Tongue (tissue), 3 donors: ENCODE measurements at places on chromosomes 5 and 9. TPM values are rescaled to one million over a fixed set of nuclear protein-coding genes. Genes with fewer than 3 reads are reported as not detected.

DNA sequence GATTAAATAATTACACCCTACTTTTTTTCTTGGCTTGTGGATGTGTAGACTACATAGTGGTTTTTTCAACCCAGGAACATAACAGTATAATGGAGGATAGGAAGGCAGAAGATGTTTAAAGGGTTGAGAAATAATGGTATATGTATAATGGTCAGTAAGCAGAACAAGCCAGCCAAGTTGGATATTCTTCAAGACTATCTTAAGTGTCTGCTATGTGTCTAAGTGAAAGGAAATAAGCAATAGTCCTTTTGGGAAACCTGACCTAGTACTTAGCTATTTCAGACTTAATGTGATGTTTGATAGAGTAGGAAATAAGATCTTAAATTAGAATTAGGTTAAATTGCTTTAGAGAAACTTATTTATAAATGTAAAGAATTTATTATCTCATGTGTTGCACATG lies 85.7 kb downstream of the PTPDC1 start:
- DNase-seq, result peak; percentile 35

DNA sequence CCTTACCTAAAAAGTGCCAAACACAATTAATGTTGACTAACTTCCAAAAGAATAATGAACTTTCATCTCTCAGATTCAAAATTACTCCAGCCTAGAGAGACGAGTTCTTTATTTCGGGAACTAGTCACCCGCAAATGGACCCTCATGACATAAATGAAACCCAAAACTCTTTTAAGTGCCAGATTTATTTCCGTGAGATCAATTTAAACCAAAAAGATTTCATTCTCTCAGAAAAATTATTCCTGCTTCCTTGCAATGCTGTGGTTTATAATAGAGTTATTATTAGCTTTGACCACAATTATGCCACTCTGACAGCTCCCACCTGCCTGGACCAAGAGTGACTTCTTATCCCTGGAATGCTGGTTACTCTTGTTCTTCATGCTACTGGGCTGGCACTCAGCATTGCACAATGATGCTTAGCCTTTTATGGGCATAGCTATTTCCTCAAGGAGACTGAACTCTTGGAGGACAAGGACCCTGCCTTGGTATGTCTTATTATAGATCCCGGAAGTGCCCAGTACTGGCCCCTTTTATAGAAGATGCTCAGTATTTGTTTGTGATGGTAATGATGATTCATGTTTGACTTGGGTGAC lies 183.5 kb downstream of the SNX18 start:
- DNase-seq, result peak; percentile 79

DNA sequence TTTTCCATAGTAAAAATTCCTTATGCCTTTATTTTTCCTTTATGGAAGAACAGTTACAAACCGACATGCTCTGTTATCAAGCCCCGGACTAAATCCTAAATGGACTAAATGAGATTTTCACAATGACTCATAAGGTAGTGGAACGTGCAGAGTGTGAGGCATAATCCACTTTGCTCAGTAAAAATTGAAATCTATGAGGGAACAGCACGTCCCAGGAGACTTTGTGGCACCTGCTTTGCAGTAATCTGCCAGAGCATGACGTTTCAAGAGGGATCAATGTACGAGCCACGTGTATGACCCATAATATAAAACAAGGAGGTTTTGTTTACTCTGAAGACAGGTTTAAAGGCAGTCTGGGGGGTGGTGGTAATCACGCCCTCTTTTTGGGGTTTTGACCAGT lies 83.8 kb upstream of the GNA14 start:
- DNase-seq, result peak; percentile 68

GRCh38 chr5:138753794-138754698 lies 821 bp downstream of the CTNNA1 start:
- DNase-seq, result peak; percentile 96

- no peak for DNase-seq
These were observed 6.2 kb downstream of the ANGPTL2 start for GRCh38 chr9:127116088-127116726.

Gene SPINK6
- total RNA-seq, result not detected

Gene INSL4
- total RNA-seq, result not detected

Gene PLAC8L1
- total RNA-seq, result not detected

Gene TAL2
- 8.6 TPM for total RNA-seq

Gene FBXL7
- 12.8 TPM for total RNA-seq
